ENCODE measurements at places on chromosomes 5 and 9. TPM values are rescaled to one million over a fixed set of nuclear protein-coding genes. Genes with fewer than 3 reads are reported as not detected.

Gene FOCAD
- 39.6 TPM for total RNA-seq

Gene SPIN1
- 56.9 TPM for total RNA-seq

Gene MATR3
- total RNA-seq: 175 TPM

Gene ZFP2
- not detected for total RNA-seq

Gene SHOC1
- total RNA-seq: not detected

Gene TRIM7
- 12.6 TPM for total RNA-seq

Gene HAPLN1
- not detected for total RNA-seq

Gene TTC23L
- total RNA-seq: not detected

Gene SLC22A4
- 3.4 TPM for total RNA-seq

Gene PTGES
- 0.10 TPM for total RNA-seq

Gene ANKRD55
- total RNA-seq: not detected

Gene SLC4A9
- not detected for total RNA-seq

Gene PTGDS
- total RNA-seq: not detected

Gene MLANA
- not detected for total RNA-seq

Gene CENPH
- total RNA-seq: 43.9 TPM

Gene DDX4
- not detected for total RNA-seq

Gene NR5A1
- total RNA-seq: not detected

Gene AGXT2
- total RNA-seq: not detected

Gene RECK
- total RNA-seq: 5.2 TPM

Gene SLC45A2
- not detected for total RNA-seq

Gene IL13
- not detected for total RNA-seq

Gene DOLK
- total RNA-seq: 23.4 TPM

Gene NCS1
- 66.9 TPM for total RNA-seq

Gene TYRP1
- total RNA-seq: 0.74 TPM

Gene GABRA6
- total RNA-seq: 1.9 TPM

Gene RELL2
- total RNA-seq: 15.3 TPM
